T-helper 17 cell (primary cell): ENCODE measurements at places on chromosomes 7 and 10.
A peak's percentile ranks its signal among the peaks of the same experiment; 100 is the strongest.

DNA sequence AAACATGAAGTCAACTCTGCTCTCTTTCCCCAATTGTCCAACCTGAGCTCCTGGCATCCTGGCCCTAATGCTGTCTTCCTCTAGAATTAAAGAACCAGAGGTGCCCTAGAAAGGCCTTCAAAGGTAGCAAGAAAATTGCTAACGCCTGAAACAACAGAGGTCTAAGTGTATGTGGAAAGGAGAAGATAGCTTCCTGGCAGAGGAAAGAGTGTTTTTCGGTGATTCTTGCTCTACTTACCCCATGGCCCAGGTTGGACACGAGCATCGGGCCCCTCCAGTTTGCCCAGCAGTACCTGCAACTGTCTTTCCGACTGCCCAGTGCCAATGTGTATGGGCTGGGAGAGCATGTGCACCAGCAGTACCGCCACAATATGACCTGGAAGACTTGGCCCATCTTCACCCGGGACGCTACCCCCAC is 22.2 kb downstream of the MGAM2 start:
- peaks cover 19% of the 10 kb centered on the region for H3K27me3 ChIP-seq
- no peaks in the 10 kb centered on the region for H3K36me3 ChIP-seq
- no peak for DNase-seq
- H3K4me1 ChIP-seq: peaks cover 2% of the 10 kb centered on the region

DNA sequence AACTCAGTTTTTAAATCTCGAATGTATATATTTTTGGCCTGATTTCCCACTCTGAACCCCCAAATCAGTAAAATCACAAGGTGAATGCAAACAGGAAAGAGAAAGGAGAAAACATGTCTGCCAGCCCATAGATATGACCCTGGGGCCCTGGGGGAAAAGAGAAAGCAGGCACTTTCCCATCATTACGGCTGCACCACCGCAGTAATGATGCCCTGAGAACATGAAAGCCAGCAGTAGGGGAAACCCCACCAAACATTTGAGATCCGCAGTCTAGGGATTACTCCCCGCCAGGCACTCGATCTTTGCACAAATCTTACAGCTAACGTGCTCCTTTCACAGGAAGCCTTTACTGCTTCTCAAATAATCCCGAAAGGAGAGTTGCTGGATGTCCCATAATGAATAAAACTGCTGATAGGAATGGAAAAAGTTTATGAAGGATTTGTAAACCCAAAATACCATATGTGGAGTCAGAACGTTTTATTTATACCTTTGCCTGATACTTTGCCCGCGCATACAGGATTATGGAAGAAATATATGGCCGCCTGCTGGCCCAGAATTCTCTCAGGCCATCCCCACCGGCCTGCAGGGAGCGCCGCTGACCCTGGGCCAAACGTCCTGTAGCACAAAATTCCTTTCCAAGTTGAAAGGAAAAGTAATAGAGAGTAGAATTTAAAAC is 180.0 kb upstream of the INHBA start:
- no peak overlapping the region for H3K27ac ChIP-seq
- no peaks in the 10 kb centered on the region for H3K36me3 ChIP-seq
- peaks cover 5% of the 10 kb centered on the region for H3K27me3 ChIP-seq
- peaks cover 13% of the 10 kb centered on the region for H3K4me1 ChIP-seq
- H3K4me3 ChIP-seq: peak overlapping the region; percentile 79
- DNase-seq: no peak

- H3K4me1 ChIP-seq: no peaks in the 10 kb centered on the region
- no peaks in the 10 kb centered on the region for H3K36me3 ChIP-seq
- H3K27me3 ChIP-seq: no peaks in the 10 kb centered on the region
- no peak overlapping the region for H3K4me3 ChIP-seq
- H3K27ac ChIP-seq: no peak overlapping the region
These were observed 70.3 kb upstream of the PIP4K2A start for GRCh38 chr10:22784668-22785067.

DNA sequence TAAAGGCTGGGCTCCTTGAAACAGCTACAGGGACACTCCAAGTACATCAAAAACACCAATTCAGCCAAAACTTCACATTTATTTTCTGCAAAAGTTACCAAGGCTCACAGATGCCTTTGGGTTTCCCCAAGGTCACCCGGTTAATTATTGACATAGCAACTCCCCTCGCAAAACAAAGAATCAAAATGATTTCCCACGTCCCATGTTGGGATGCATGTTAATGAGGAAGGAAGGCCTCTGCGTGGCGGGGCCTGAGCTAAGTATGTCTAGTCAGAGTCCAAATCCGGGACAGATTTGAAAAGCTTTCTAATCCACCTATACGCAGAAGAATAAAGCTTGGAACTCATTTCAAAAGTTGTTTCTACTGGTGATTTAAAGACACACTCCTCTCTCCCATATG is 535 bp upstream of the TMEM72 start:
- peaks cover 7% of the 10 kb centered on the region for H3K4me1 ChIP-seq
- H3K27me3 ChIP-seq: peaks cover 20% of the 10 kb centered on the region
- no peaks in the 10 kb centered on the region for H3K36me3 ChIP-seq
- DNase-seq: no peak

- H3K27me3 ChIP-seq: peaks cover 5% of the 10 kb centered on the region
- DNase-seq: no peak
- no peaks in the 10 kb centered on the region for H3K36me3 ChIP-seq
- no peaks in the 10 kb centered on the region for H3K4me1 ChIP-seq
- H3K27ac ChIP-seq: no peak overlapping the region
These were observed 92.8 kb downstream of the DOCK1 start for GRCh38 chr10:126997801-126998590.

DNA sequence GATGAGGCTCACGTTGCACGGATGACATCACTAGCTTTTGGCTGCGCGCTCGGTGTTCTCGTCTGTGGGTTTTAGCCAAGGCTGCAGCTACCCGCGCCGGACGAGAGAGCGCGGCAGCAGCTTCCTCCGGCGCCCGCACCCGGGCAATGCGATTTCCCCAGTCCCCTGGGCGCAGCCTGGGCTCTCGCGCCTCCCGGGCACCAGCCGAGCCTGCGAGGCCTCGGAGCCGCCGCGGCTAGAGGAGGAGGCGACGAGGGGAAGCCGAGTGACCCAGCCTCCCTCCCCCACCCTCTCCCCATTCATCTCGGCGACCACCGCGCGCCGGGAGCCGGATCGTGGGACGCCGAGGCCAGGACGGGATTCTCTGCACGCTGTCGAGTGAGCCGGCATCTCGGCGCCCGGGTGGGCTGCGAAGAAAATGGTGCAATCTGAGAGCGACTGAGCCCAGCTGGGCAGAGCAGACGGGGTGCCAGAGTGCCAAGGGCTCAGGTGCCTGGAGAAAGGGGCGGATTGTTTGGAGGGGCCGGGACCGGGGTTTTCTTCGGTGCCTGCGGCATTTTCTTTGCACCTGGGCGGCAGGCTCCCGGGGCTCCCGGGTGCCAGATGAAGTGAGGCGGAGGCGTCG is 1.2 kb upstream of the TMEM178B start:
- H3K4me1 ChIP-seq: peaks cover 27% of the 10 kb centered on the region
- DNase-seq: no peak
- peak overlapping the region; percentile 91 for H3K4me3 ChIP-seq
- H3K27ac ChIP-seq: no peak overlapping the region
- peaks cover 25% of the 10 kb centered on the region for H3K27me3 ChIP-seq
- peaks cover 4% of the 10 kb centered on the region for H3K36me3 ChIP-seq

- H3K27ac ChIP-seq: no peak overlapping the region
- H3K4me3 ChIP-seq: no peak overlapping the region
- H3K36me3 ChIP-seq: peaks cover 2% of the 10 kb centered on the region
- no peak for DNase-seq
These were observed 56.1 kb downstream of the ZNF783 start for GRCh38 chr7:149317986-149318672.

DNA sequence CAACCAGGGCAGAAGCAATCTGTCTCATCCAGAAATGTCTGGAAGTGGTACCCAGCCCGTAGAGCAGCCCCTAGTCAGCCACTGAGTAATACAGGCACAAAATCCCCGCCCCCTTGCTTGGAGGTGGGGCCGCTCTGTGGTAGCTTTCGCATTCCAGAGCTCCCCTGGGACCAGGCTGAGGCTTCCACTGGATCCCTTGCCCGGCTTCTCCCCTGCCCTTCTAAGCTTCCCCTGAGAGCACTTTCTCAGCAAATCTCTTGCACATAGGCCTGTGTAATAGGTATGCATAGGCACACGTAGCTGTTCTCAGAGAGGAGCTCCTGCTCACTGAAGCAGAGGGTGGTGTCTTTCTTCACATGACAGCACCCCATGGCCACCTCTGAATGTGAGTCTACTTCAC is 144.2 kb downstream of the BMS1 start:
- H3K27me3 ChIP-seq: peaks cover 50% of the 10 kb centered on the region
- H3K4me1 ChIP-seq: no peaks in the 10 kb centered on the region
- H3K4me3 ChIP-seq: no peak overlapping the region
- H3K36me3 ChIP-seq: no peaks in the 10 kb centered on the region
- no peak overlapping the region for H3K27ac ChIP-seq

DNA sequence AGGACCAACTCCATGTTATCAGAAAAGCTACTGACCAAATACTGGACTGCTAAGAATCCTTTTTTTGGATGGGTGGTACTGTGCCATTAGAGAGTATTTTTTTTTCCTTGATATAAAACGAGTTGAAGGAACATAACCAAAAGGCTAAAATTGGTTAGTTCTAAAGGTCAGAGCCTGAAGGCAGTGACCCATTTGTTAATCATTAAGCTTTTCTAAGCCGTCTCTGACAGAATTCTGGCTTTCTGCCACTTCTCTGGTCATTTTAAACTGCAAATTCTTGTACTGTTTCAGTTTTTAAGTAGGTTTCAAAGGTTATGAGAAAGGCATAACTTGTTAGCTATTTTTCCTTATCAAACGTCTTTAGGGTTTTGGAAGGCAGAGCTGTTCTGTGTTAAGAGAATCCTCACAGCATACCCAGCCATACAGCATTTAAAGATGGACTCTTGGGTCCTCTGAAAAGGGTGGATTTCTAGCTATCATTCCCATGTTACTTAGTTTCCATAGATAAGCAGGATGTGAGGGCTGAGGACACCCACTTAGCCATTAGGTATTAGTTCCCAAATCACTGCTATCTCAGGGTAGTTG is 196.8 kb downstream of the RNLS start:
- no peak for DNase-seq
- H3K36me3 ChIP-seq: no peaks in the 10 kb centered on the region
- H3K27ac ChIP-seq: no peak overlapping the region
- peaks cover 15% of the 10 kb centered on the region for H3K4me1 ChIP-seq
- no peak overlapping the region for H3K4me3 ChIP-seq

- peak within 1 kb of the TSS; percentile 79 for H3K4me3 ChIP-seq
- no peak within 1 kb of the TSS for H3K27ac ChIP-seq
- H3K27me3 ChIP-seq: peaks cover 28% of the 10 kb centered on the region
- peaks cover 2% of the 10 kb centered on the region for H3K36me3 ChIP-seq
- no peak for DNase-seq
These were observed at the start of gene ELFN1 for GRCh38 chr7:1669954-1670893. Gene ELFN1 (plus strand): TSS chr7:1670277. CDS start chr7:1744597, 74,320 bp downstream.

GRCh38 chr10:1107679-1108078 is 51.5 kb downstream of the WDR37 start:
- H3K27me3 ChIP-seq: no peaks in the 10 kb centered on the region
- H3K27ac ChIP-seq: peak overlapping the region; percentile 99
- peaks cover 17% of the 10 kb centered on the region for H3K36me3 ChIP-seq
- H3K4me1 ChIP-seq: peaks cover 24% of the 10 kb centered on the region
- H3K4me3 ChIP-seq: no peak overlapping the region

DNA sequence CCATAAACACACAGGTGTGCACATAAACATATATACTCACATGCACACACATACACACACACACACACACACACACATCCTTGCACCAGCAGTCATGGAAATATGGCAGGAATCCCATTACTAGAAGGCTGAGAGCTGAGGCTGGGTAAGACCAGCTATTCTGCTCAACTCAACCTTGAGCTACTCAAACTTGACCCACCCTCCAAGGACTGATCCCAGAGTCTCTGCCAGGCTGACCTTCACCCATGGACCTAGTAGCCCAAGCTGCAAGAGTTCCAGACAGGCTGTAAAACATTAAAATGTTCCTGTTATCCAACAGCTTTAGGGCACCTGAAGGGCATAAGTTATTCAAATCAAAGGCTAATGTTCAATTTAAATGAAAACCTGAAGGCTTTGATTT is 134.6 kb downstream of the FRMD4A start:
- peaks cover 73% of the 10 kb centered on the region for H3K27me3 ChIP-seq
- peaks cover 2% of the 10 kb centered on the region for H3K4me1 ChIP-seq
- H3K4me3 ChIP-seq: no peak overlapping the region
- H3K36me3 ChIP-seq: no peaks in the 10 kb centered on the region

GRCh38 chr7:100483090-100483721 is 521 bp upstream of the NYAP1 start:
- peaks cover 1% of the 10 kb centered on the region for H3K36me3 ChIP-seq
- no peaks in the 10 kb centered on the region for H3K27me3 ChIP-seq
- peaks cover 21% of the 10 kb centered on the region for H3K4me1 ChIP-seq

GRCh38 chr7:123230147-123230546 is 30.4 kb upstream of the SLC13A1 start:
- H3K4me1 ChIP-seq: no peaks in the 10 kb centered on the region
- H3K27ac ChIP-seq: no peak overlapping the region
- no peaks in the 10 kb centered on the region for H3K27me3 ChIP-seq
- H3K4me3 ChIP-seq: no peak overlapping the region
- no peaks in the 10 kb centered on the region for H3K36me3 ChIP-seq

DNA sequence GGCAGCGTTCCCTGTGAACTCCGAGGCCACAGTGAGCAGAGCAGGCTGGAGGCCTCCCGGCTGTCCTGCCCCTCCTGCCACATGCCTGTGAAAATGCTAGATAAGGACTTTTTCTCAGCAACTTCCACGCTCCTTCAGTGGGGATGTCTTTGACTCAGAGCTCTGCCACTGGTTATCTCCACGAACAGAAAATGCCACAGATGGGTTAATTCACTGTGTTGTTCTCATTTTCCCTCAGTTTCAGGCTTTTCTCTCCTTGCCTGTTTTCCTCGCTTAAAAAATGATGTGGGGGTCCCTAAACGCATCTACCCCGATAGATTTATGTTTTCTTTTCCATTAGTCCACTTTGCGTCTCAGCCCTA is 51.3 kb downstream of the IKZF1 start:
- H3K4me3 ChIP-seq: no peak overlapping the region
- H3K27me3 ChIP-seq: no peaks in the 10 kb centered on the region
- peaks cover 84% of the 10 kb centered on the region for H3K4me1 ChIP-seq
- peaks cover 17% of the 10 kb centered on the region for H3K36me3 ChIP-seq

DNA sequence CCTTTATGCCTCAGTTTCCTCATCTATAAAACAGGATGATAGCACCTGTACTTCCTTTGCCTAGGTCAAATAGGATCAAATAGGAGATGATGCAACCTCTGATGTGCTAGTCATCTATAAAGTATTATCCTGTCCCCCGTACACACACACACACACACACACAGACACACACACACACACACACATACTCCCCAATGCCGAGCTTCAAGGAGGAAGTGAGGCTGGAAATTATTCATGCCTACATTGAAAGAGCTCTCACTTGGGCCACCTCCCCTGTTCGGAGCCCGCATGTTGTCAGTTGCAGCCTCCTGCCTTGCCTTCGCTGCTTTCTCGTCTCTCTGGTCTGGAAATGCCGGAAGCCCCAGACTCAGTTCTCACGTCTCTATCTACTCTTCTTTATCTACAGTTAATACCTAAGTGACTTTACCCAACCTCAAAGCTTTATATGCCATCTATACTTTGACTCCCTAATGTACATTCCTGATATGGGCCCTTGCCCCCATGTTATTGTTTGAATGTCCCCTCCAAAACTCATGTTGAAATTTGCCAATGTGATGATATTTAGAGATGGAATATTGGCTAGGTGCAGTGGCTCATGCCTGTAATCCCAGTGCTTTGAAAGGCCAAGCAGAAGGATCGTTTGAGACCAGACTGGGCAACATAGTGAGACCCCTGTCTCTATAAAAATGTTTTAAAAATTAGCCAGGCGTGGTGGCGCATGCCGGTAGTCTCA is 6.9 kb upstream of the UBE2H start:
- no peak for DNase-seq
- H3K36me3 ChIP-seq: peaks cover 3% of the 10 kb centered on the region
- H3K4me3 ChIP-seq: no peak overlapping the region

- peak overlapping the region; percentile 57 for H3K4me3 ChIP-seq
- H3K36me3 ChIP-seq: no peaks in the 10 kb centered on the region
- H3K27me3 ChIP-seq: no peaks in the 10 kb centered on the region
- no peak for DNase-seq
These were observed 28.5 kb upstream of the ASCC1 start for GRCh38 chr10:72244573-72245038.
